ENCODE measurements at places on chromosomes 2 and 18.

- H3K36me3 ChIP-seq, result peaks cover 34% of the 10 kb centered on the region
- H3K4me1 ChIP-seq, result peaks cover 18% of the 10 kb centered on the region
- H3K4me3 ChIP-seq, result no peak overlapping the region
- DNase-seq, result no peak
- peak overlapping the region; percentile 41 for H3K27ac ChIP-seq
These were observed 7.4 kb downstream of the PLEKHB2 start for GRCh38 chr2:131112529-131112928.

GRCh38 chr2:20596193-20596972 is 54.5 kb downstream of the HS1BP3 start:
- peaks cover 45% of the 10 kb centered on the region for H3K4me1 ChIP-seq
- no peak for DNase-seq
- no peaks in the 10 kb centered on the region for H3K27me3 ChIP-seq
- H3K36me3 ChIP-seq, result peaks cover 9% of the 10 kb centered on the region
- no peak overlapping the region for H3K4me3 ChIP-seq

- DNase-seq, result no peak
- no peak overlapping the region for H3K4me3 ChIP-seq
- no peaks in the 10 kb centered on the region for H3K4me1 ChIP-seq
These were observed 9.6 kb upstream of the AQP4 start for GRCh38 chr18:26875040-26875654.

- peaks cover 37% of the 10 kb centered on the region for H3K27me3 ChIP-seq
- no peak overlapping the region for H3K27ac ChIP-seq
- H3K4me1 ChIP-seq, result no peaks in the 10 kb centered on the region
- no peak for DNase-seq
- no peaks in the 10 kb centered on the region for H3K36me3 ChIP-seq
- H3K4me3 ChIP-seq, result no peak overlapping the region
These were observed 69.8 kb downstream of the CIB4 start for GRCh38 chr2:26571316-26571715.

DNA sequence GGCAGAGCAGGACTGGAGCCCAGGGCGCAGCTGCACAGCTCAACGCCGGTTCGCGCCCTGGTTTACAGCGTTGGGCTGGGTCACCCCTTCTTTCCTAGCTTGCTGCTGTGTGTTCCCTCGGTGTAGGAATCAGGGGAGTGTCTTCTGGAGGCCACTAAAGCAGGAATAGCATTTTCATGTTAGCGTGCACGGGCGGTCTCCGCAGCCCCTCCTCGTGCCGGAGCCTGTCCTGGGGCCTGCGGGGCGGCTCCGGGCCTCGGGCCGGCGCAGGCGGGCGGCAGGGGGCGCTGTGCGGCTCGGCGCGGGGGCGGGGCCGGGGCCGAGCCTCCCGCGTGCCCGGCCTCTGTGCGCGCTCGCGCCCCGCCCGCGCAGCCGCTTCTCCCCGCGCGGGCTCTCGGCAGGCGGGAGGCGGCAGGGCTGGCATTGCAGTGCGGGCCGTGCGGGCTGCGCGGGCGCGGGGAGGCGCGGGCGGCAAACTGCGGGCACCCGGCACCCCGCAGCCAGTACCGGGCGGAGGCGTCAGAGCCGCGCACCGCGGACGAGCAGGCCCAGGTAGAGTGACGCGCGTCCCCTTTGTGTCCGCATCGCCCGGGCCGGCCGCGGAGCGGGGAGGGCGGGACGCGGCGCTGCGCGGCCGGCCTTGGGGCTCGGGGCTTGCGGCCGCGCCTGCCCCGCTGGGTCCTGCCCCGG is at the start of gene RNF144A:
TSS of gene RNF144A (plus strand) at position 342 of the 690 bp plus-strand sequence. CDS start 79,515 bp downstream, outside the sequence.
- H3K36me3 ChIP-seq, result no peaks in the 10 kb centered on the region
- no peak for DNase-seq
- no peak within 1 kb of the TSS for H3K27ac ChIP-seq
- H3K4me3 ChIP-seq, result peak within 1 kb of the TSS; percentile 83
- H3K4me1 ChIP-seq, result peaks cover 27% of the 10 kb centered on the region

DNA sequence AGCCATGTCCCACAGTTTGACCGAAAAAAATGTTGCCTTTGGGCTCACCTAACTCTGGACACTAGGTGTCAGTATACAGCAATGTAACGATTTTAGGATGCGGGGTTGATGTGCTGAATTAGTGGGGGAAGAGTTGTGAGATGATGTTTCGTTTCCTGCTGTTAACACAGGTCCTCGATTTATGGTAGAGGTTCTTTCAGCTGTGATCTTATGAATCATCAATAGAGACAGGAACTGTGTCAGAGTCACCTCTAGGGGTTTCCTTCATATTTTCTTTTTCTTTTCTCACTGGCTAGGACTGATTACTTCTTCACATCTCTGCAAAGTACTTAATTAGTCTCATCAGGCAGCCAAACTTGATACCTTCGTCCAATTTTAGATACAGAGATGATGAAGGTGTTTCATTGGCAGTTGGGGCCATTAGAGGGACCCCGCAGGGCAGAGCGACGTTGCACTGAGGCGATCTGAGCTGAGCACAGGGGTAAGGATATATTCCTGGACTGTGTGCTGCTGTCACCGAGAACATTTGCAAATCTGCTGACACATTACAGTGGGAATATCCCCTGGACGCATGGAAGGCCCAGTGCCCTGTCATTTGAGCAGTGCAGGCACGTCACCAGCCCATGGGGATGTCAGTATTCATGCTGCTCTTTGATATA is 10.2 kb upstream of the MMADHC start:
- H3K36me3 ChIP-seq, result no peaks in the 10 kb centered on the region
- no peak overlapping the region for H3K27ac ChIP-seq
- peak; percentile 59 for DNase-seq
- H3K4me1 ChIP-seq, result peaks cover 14% of the 10 kb centered on the region
- H3K4me3 ChIP-seq, result no peak overlapping the region

DNA sequence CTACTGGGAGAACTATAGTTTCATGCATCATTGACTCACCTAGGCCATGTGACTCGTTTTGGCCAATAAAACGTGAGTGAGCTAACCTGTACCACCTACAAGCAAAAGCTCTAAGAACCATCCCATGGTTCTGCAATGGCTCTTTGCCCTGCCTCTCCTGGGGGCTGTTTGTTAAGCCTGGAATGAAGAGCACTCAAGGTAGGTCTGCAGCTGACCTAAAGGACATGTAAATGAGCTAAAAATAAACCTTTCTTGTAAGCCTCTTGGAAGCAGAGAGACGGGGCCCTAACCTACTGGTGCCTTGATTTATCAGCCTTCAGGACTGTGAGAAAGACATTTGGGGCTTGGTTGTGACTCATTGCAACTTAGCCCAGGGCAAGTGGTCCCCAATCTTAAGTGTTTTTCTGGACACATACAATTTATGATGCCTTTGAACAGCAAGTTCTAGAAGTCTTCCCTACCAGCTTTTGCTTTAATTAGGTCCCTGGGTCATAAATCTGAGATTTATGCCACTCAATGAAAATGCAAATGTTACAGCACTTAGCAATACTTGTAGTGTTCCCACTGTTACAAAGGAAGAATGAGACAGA is 107.4 kb downstream of the OSBPL6 start:
- H3K4me3 ChIP-seq, result no peak overlapping the region
- H3K27ac ChIP-seq, result no peak overlapping the region
- no peaks in the 10 kb centered on the region for H3K27me3 ChIP-seq
- no peak for DNase-seq
- no peaks in the 10 kb centered on the region for H3K36me3 ChIP-seq
- H3K4me1 ChIP-seq, result no peaks in the 10 kb centered on the region

GRCh38 chr18:44624052-44624451 is 56.6 kb upstream of the SETBP1 start:
- H3K4me1 ChIP-seq, result peaks cover 11% of the 10 kb centered on the region
- H3K36me3 ChIP-seq, result no peaks in the 10 kb centered on the region
- H3K4me3 ChIP-seq, result no peak overlapping the region
- no peak overlapping the region for H3K27ac ChIP-seq
- no peaks in the 10 kb centered on the region for H3K27me3 ChIP-seq

DNA sequence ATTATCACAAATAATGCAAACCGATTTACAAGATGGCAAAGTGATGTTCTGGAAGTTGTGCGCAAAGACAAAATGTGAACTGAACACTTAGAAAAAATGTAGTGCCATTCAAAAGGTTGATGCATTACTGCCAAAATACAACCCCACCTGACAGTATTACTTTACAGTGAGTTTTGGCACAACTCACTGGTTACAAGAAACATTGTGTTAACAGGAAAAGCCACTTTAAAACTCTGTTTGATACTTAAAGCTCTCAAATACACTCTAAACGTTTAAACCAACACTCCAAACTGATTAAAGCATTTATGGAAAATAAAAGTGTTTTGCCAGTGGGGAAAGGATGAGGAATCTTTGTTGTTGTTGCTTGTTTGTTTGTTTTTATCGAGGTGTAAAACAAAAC is 173.4 kb upstream of the SATB2 start:
- no peaks in the 10 kb centered on the region for H3K36me3 ChIP-seq
- no peak overlapping the region for H3K27ac ChIP-seq
- DNase-seq, result no peak
- no peak overlapping the region for H3K4me3 ChIP-seq

GRCh38 chr18:34802959-34803358 is 92.9 kb downstream of the DTNA start:
- H3K36me3 ChIP-seq, result no peaks in the 10 kb centered on the region
- no peak overlapping the region for H3K4me3 ChIP-seq
- H3K27ac ChIP-seq, result no peak overlapping the region
- no peaks in the 10 kb centered on the region for H3K27me3 ChIP-seq
- DNase-seq, result no peak

DNA sequence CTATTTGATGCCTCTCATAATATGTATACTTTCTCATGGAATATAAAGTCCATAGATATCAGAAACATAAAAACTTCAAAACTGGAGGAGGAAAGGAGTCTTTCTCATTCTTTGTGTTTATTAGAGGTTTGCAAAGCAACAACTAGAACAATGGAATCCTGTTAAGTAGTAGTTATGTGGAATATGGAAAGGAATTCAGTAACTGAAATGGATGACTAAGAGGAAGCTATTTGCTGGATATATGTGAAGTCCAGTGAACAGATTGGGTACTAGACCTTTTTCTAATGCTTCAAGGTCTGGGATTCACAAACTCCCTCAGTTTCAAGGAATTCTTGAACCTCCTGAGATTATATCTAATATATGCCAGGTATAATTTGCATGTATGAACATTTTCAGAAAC is 353.6 kb upstream of the FANCL start:
- 0 out of 2 replicates have a peak, but pooled peaks cover under 1% of the 10 kb centered on the region for H3K27me3 ChIP-seq
- H3K27ac ChIP-seq, result peak overlapping the region; percentile 51
- H3K4me3 ChIP-seq, result no peak overlapping the region
- no peaks in the 10 kb centered on the region for H3K36me3 ChIP-seq

DNA sequence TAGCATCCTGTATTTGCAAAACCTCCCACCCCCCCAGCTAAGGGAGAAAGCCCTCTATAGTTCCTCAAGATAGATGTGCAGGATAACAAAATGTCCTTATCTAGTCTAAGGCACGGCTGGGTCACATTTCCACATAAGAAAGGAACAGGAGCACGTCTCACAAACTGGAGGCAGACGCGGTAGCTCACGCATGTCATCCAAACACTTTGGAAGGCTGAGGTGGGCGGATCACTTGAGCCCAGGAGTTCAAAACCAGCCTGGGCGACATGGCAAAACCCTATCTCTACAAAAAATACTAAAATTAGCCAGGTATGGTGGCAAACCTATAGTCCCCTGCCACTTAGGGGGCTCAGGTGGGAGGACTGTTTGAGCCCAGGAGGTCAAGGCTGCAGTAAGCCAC is 9.3 kb downstream of the SF3B1 start:
- H3K27me3 ChIP-seq, result no peaks in the 10 kb centered on the region
- H3K4me3 ChIP-seq, result no peak overlapping the region
- peaks cover 51% of the 10 kb centered on the region for H3K36me3 ChIP-seq
- no peak for DNase-seq
- H3K27ac ChIP-seq, result no peak overlapping the region
- no peaks in the 10 kb centered on the region for H3K4me1 ChIP-seq

GRCh38 chr2:77807531-77808215 is 285.5 kb upstream of the LRRTM4 start:
- H3K36me3 ChIP-seq, result no peaks in the 10 kb centered on the region
- no peak overlapping the region for H3K4me3 ChIP-seq
- no peaks in the 10 kb centered on the region for H3K27me3 ChIP-seq
- H3K27ac ChIP-seq, result no peak overlapping the region

- no peak overlapping the region for H3K4me3 ChIP-seq
- H3K36me3 ChIP-seq, result no peaks in the 10 kb centered on the region
- no peaks in the 10 kb centered on the region for H3K4me1 ChIP-seq
- H3K27me3 ChIP-seq, result no peaks in the 10 kb centered on the region
- DNase-seq, result no peak
- H3K27ac ChIP-seq, result no peak overlapping the region
These were observed 273.1 kb downstream of the SP3 start for GRCh38 chr2:173692068-173692467.

DNA sequence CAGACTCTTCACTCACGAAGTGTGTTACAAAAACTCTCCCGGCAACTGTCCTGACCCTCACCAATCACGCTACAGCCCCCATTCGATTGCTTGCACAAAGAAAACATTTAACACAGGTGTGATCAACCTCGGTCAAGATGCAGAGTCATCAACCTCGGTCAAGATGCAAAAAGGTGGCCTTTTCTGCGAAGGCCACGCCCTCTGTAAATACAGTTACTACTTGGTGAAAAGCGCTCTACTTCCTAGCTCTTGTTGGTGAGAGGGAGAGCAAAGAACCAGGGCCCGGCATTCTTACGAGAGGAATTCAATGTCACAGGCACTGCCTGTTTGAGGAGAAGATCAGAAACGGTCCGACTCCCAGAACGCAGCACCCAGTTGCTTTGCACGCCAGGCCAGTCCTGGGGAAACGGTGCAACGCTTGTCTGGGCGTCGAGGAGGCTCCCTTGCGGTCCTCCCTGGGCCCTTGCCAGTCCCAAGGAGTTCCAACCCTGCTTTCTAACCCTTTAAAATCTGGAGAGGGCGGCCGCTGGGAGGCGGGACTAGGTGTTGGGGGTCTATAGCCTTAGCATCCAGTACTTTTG is 1.9 kb downstream of the PIEZO2 start:
- peaks cover 20% of the 10 kb centered on the region for H3K4me1 ChIP-seq
- no peak overlapping the region for H3K4me3 ChIP-seq
- no peak for DNase-seq
- no peak overlapping the region for H3K27ac ChIP-seq

DNA sequence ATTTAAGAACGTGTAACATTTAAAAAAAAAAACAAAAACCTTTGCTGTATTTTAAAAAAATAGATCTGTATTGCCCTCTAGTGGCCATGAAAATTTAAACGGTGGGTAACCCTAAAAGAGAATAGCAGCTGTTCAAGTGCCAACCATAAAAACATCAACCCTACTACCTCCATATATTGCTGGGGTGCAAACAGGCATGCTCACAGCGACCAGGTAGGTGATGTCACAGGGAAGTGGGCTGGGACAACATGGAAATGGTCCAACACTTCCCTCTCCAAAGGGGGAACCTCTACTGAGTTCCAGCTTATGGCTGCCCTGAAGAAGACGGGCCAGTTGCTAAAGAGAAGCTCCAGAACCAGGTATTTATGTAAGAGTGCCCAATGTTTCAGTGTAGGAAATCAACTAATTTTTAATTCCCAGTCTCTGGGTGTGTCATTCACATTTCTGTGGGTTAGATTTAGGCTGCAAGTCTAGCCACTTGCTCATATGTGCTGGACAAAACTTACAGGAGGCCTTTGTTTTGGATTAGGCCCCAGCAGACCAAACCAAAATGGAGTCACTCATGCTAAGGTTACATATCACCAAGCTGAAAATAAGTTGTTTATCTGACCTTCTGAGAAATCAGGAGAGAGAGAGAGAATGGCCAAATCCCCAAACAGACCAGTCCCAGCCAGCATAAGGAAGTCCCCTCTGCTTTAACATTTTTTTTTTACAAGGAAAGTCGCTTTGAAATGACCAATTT is 54.5 kb downstream of the SKA1 start:
- no peaks in the 10 kb centered on the region for H3K4me1 ChIP-seq
- DNase-seq, result peak; percentile 9
- no peak overlapping the region for H3K27ac ChIP-seq
- H3K4me3 ChIP-seq, result no peak overlapping the region

Measured in SJSA1 (cell line).